ENCODE measurements at places on chromosomes 12 and 14.

- DNase-seq, result no peak
These were observed 285.7 kb upstream of the RGS6 start for GRCh38 chr14:71646518-71646917.

GRCh38 chr12:124694250-124694649, 126.8 kb upstream of the NCOR2 start:
- DNase-seq, result no peak

DNA sequence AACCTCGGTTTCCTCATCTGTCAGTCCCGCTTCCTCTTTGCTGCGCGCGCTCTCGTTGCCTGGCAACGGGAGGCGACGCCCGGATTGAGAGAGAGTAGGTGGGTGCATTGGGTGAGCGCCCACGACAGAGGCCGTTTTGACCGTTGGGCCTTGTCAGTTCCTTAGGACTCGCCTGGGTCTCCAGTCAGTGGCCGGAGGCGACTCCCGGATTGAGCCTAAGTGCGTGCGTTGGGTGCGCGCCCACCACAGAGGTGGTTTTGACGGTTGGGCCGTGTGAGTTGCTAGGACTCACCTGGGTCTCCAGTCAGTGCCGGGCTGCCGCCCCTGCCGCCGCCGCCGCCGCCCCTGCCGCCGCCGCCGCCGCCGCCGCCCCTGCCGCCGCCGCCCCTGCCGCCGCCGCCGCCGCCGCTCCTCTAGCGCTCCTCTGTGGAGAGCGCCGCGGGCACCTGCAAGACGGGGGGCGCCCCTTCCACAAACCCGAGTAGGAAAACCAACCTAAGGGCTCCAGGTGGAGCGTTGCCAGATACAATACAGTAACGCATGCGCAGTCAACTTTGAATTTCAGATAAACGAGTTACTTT, 37.2 kb downstream of the APOBEC1 start:
- no peak for DNase-seq

DNA sequence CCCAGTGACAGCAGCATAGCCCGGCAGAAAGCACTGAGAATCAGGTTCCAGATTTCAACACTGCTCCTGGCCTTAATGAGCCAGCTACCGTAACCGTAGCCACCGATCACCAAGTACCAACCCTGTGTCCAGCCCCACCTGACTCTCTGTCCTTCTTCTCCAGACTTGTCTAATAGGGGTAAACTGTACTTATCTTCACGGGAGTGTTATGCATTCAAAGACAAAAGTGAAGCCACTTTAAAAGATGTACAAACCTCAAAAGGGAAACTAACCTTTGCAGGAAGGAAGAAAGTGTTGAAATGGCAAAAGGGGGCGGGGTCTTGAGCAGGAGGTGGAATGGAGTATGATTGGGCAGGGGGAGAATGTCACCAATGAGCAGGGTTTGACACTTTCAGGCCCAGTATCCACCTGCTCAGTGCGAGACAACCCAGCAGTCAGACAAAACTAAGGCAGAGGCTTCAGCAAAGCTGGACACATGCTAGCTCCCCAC, 226.1 kb downstream of the CHST11 start:
- DNase-seq, result no peak

DNA sequence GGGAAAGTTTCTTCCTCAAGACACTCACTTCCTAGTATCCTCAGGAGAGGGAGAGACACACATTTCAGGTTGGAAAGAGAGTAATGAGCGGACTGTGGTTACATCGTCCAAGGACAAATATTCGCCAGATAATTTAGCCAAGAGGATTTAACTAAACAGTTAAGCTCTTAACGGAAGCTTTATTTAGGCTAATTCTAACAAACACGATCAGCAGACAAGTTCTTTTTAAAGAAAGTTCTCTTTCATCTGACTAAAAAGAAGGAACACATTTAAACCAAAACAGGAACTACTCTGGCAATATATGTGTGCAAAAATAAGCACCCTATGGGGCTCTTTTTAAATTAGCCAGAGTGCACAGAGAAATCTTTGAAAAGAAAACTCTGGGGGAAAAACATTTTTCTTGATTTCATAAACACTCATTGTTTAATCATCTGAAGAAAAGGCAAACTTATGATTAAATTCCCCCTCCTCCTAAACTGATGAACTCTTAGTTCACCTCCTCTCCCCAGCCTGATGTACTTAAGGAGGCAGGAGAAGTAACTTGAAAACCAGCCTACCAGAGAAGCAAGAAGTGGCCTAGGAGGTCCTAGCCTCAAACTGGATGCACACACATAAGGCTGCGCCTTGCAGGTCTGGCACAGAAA, 13.3 kb upstream of the BTG1 start:
- no peak for DNase-seq

DNA sequence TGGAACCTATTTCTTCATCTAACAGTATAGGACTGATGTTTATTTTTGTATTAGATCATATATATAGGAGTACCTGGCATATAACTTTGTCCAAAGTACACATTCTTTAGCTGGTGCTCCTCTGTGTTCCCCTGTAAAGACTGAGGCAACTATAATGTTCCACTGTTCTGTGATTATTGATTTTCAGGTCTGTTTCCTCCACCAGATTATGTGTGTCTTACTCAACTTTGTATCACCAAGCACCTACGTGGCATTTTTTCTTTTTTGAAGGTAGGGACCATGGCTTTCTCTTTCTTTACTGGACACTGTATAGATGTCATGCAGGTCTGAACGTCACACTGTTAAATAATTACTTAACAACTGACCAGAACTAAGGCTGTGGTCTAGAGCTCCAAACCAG, 29.3 kb downstream of the BICD1 start:
- DNase-seq, result no peak

Data from hippocampal formation (tissue), 2 donors.